ENCODE measurements at places on chromosomes 12 and 14.
A peak's percentile ranks its signal among the peaks of the same experiment; 100 is the strongest.

DNA sequence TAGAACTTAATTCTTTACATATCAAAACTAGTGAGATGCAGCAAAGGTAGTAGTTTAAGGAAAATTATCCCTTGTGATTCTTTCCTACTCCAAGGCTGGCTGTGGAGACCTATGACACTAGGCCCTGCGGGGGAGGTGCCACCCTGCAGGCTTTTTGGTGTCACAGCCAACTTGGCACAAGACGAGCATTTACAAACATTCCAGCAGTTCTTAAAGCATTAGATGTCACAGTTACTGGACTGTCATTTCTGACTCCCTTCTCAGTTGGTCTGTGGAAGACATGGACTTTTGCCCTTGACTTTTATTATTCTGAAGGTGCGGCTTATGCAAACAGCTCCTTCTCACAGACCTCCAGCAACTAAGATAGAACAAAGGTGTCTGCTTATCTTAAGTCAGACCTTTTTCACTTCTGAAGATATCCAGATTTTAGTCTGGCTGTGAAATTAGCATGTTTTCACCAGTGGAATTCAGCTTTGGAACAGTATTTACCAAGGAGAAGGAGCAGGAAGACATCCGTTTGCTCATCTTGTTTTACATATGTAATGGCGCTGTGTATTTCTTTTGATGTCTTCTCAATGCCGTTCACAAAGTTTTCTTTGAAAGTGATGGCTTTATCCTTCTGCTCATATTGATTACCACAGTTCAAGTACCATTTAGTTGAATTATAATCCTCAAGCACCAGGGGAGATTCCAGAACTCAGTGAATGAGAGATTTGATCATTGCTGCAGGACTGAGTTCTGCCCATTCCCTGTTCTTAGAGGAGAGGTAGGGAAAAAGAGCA is 17.9 kb downstream of the SRGAP1 start:
- no peak for DNase-seq

DNA sequence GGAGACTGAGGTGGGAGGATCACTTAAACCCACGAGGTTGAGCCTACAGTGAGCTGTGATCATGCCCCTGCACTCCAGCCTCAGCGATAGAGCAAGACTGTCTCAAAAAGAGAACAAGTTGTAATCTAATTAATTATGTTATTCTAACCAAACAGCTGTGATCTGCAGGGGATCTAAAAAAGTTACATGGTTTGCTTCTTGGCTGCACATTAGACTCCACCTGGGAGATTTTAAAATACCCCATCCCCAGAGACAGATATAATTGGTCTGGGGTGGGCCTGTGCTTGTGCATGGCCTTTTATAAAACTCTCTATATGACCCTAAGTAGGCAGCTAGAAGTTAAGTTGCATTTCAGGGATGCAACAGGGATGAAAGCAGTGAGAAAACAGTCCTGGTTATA is 76.7 kb downstream of the SCAF11 start:
- no peak for DNase-seq

DNA sequence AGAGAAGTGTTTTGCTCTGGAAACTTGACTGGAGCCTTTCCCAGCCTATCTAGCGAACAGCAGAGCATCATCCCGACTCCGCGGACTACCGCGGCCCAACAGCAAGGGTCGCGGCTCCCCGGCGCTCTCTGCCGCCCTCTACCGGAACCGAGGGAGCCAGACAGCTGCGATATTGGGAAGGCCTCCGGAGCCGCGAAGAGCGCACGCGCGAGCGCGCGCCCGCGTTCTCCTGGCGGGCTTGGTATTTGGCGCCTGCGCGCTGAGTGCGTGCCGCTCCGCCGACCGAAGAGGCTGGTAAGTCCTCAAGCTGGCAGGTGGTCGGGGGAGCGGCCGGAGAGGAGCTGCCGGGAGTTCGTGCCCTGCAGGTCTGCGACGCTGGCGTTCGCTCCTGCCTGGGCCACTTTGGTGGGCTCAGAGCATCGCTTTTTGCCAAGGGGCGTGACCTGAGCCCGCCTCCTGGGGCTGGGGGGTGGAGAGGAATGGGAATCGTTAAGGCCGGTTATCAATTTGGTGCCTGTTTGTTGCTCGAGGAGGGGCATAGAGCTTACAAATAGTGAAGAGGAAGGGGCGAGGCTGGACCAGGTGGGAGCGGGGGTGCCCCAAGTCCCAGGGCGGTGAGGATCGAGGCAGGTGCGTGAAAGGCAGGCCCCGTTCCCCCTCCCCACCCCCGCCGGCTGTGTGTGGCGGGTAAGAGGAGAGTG is at the start of gene TMEM106C:
TSS of gene TMEM106C (plus strand) at position 257 of the 701 bp plus-strand sequence. CDS start 641 bp downstream, outside the sequence.
- DNase-seq: peak; percentile 81

DNA sequence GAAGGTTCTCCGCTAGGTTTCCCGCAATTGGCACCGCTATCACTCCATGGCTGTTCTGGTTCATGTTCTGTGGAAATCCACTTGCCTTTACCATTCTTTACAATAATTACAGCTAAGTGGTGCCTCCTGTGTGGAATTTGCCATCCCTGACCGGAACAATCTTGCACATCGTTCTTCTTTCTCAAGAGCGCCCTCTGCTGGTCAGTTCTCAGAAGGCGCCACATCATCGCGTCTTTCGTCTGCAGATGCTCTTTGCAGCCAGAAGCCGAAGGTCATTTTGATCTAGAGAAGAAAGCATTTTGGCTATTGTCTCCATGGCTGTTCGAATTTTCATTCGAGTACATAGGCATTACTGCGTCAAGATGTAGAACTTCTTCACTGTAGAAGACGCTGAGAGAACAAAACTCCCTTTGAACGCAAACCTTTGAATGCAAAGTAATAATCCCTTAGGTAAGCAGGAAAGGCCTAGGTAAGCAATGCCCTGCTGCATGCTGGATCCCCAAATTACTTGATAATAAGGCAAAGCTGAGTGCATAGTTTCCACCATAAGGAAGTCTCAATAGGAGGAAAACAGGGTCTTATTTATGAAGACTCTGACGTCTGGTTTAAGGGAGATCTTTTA is 10.1 kb upstream of the RTRAF start:
- peak; percentile 63 for DNase-seq

DNA sequence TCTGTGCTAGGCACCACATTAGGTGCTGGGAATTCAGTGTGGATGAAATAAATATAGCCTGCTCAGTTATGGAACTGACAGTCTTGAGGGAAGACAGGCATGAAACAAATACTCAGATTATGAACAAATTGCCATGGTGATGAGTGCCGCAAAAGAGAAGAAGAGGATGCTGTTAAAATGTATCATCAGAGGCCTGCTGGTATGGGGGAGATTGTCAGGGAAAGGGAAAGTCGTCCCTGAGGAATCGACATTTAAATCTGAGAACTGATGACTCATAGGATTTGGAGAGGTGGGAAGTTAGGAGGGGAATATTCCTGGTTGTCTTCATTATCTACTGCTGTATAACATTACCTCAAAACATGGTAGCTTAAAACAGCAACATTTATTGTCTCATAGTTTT is 42.0 kb downstream of the PPP1R36 start:
- DNase-seq: no peak

GRCh38 chr12:115464111-115464581 is 780.2 kb upstream of the TBX3 start:
- no peak for DNase-seq

DNA sequence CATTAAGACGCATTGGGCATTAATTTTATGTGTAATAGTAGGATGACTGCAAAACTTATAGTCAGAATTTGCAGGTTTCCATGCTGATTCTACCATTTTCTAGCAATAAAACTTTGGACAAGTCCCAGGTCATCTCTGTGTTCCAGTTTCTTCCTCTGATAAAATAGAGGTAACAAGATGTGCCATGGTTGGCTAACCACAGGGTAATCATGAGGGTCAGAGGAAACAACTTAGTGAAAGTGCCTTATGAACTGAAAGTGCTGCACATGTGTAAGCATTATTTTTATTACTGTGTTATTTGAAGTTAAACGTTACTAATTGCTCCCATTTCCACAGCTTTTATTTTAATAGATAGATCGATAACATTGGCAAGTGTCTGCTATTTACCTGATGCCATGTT is 21.1 kb downstream of the SMCO2 start:
- no peak for DNase-seq

DNA sequence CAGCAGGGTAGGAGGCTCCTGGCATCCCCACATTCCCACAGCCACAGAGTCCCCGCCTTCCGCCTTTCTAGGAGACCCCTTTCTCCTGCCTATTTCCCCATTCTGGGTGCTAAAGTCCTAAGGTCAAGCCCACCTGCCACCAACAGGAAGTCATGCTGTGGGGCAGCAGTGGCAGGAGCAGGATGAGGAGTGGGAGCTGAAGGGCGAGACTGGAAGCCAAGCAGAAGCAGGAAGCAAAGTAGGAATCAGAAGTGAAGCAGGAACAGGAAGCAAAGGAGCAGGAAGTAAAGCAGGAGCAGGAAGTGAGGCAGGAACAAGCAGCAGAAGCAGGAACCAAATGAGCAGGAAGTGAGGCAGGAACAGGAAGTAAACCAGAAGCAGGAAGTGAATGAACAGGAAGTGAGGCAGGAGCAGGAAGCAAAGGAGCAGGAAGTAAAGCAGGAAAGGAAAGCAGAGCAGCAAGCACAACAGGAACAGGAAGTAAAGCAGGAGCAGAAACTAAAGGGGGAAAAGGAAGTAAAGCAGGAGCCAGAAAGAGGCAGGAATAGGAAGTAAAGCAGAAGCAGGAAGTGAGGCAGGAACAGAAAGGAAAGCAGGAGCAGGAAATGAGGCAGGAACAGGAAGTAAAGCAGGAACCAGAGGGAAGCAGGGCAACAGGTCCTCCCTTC is 38.3 kb upstream of the RIMBP2 start:
- no peak for DNase-seq

DNA sequence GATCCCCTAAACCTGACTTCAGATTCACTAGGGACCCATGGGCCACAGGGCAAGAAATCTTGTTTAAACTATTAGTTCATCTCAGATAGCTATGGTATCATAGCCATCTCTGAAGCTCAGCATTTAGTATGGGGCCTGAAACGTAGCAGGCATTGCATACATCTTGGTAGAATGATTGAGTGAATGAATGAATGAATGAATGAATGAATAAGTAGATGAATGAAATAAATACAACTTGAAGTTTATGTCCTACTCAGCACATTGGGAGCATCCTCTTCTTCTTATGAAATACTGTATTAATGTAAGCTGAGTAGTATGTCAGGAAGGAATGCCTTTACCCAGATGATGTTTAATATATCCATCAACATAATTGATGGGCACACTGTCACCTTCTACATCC is 175.4 kb upstream of the EEA1 start:
- no peak for DNase-seq

Measured in stimulated activated CD8-positive, alpha-beta memory T cell treated with anti-CD3 and anti-CD28 coated beads, Interleukin-7, amount 100 ng/mL, for 48 hours (primary cell).